Activated CD4-positive, alpha-beta T cell treated with anti-CD3 and anti-CD28 coated beads for 4 hours (primary cell): ENCODE measurements at places on chromosomes 2 and 18.

GRCh38 chr2:23380562-23381065 lies 4.4 kb upstream of the KLHL29 start:
- DNase-seq = peak; percentile 38

DNA sequence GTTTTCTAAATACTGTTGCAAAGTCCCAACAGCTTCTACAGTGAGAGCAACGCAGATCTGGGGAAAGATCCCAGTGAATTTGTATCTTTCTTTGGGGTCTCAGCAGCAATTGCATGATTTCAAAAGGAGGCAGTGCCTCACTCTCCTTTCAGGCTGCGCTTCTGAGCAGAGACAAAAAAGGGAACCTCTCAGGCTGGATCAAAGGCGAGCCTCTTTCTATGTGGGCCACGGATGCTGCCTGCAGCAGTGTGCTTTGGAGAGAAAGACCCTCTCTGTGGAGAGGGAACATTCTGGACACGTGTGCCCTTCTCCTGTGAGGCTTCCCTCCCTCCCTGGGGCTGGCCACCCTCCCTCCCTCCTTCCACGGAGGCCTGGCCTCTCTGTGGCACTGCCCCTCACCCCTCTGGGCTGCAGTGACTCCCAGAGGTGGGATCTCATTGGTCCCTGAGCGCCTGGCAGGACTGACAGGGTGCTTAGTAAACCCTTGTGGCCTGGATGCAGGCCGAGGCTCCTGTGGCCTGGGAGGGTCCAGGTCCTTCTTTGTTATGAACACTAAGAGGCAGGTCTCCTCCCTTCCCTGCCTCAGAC lies 21.6 kb upstream of the PDIA6 start:
- DNase-seq = no peak

GRCh38 chr2:144419218-144419617 lies 100.7 kb downstream of the ZEB2 start:
- no peak for DNase-seq

GRCh38 chr2:191521608-191522208 lies 156.2 kb upstream of the NABP1 start:
- peak; percentile 5 for DNase-seq

GRCh38 chr2:101307950-101308431 lies 510 bp downstream of the RNF149 start:
- DNase-seq = no peak

- no peak for DNase-seq
Measured at GRCh38 chr2:29015701-29016470, 34.8 kb downstream of the TOGARAM2 start.

DNA sequence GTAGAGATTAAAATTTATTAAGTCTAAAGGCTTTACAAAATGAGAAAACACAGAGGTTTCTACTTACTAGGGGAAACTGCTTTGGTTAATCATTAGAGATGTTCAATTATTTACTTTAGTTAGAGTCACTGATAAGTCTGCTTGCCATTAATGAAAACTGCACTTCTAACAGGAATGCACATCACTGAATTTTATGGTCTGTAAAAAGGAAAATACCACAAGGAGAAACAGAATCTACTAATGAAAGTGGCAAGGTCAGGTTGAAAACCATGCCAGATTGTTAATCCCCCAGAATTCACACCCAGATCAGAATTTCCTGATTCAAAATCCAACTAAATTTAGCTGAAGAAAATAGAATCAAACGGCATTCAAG lies 90.5 kb upstream of the GRB14 start:
- no peak for DNase-seq

DNA sequence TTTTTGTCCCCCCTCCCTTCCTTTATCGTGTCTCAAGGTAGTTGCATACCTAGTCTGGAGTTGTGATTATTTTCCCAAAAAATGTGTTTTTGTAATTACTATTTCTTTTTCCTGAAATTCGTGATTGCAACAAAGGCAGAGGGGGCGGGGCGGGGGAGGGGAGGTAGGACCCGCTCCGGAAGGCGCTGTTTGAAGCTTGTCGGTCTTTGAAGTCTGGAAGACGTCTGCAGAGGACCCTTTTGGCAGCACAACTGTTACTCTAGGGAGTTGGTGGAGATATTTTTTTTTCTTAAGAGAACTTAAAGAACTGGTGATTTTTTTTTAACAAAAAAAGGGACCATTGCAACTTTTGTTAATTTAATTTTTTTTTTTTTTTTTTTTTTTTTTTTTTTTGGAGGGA lies 2.1 kb downstream of the SOX11 start:
- DNase-seq = no peak

GRCh38 chr2:45494275-45494977 lies 116.6 kb downstream of the SRBD1 start:
- no peak for DNase-seq

- no peak for DNase-seq
Measured at GRCh38 chr18:35695384-35695783, 113.8 kb downstream of the GALNT1 start.

DNA sequence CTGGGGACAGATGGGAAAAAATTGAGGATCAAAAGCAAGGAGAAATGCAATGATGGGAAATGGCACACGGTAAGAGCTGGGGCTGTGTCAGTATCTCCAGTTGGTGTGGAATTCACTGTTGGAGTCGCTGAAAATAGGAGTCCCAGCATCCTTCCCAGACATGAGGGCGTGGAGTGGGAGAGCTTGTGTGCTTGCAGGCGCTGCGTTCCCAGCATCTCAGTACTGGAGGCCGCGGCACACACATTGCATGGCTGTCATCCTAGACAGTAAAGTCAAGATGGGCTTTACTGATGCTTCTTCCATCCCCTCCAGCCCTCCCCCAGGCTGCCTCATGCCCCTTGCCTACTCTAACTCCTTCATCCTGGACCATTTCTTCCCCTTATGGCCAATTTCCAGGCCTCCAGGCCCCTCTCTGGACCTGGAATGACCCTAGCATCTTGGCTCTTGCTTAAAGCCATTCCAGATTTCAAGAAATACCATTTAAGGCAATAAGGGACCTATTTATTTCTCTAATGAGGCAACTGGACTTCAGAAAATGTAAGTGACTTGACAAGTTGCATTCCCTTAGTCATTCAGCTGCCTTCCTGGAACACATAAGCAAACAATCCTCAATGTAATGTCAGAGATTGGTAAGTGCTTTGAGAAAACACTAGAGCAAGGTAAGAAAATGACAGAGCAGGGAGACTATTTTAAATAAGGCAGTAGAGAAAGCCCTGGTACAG lies 70.5 kb upstream of the TTC39C start:
- no peak for DNase-seq

GRCh38 chr2:149019768-149020167 lies 18.7 kb upstream of the LYPD6B start:
- no peak for DNase-seq

DNA sequence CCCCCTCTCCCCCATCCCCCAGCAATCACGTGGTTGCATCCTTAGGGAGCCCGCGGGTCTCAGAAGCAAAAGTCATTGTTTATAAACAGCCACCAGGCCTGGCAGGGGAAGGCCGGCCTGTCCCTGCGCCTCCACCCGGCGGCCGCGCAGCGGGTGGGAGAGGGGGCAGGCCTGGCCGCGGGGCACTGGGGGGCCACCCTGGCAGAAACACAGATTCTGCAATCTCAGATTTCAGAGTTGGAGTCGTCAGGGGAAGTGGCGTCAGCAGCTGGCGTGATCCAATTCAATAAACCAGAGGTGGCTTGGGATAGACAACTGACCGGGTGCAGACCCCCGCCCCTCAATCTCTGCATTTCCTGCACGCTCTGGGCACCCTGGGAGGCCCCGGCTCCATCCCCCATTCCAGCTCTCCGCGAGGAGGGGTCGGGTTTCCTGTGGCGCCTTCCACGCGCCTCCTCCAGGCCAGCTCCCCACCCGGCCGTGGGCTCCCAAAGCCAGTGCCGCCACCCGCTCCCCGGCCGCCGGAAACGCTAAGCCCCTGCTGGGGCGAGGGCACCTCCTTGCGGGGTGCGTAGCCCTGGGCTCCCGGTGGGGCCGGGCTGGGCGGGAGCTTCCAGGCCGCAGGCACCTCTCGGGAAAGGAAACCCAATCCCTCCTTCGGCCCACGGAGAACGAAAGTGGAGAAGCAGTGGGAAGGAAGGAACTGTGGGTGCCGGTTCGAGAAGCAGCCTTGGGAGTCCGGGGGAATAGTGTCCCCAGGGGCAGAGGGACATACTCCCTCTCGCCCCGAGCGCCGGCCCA lies 1.1 kb downstream of the BIN1 start:
- no peak for DNase-seq

DNA sequence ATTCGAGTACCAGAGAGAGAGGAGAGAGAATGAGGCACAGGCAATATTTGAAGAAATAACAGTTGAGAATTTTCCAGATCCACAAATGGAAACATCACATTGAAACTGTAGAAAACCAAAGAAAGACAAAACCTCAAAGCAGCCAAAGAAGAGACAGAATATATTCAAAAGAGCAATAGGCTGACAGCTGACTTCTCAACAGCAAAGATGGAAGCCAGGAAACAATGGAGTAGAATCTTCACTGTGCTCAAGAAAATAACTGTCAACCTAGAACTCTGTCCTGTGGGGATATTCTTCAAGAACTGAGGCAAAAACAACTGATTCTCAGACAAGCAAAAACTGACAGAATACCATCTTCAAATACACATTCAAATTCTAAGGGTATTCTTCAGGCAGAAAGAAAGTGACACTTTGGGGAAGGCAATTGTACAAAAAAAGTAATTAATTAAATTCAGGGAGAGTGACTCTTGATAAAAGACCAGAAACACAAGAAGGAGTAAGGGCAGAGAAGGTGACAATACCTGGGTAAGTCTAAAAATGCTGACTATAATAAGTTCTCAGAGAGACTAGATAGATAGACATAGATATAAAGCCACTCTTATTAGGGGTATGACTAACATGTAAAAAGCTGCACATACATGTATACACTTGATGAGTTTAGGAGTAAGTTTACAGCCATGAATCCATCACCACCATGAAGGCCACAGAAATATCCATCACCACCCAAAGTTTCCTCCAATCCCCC lies 25.6 kb downstream of the ANKMY1 start:
- no peak for DNase-seq

DNA sequence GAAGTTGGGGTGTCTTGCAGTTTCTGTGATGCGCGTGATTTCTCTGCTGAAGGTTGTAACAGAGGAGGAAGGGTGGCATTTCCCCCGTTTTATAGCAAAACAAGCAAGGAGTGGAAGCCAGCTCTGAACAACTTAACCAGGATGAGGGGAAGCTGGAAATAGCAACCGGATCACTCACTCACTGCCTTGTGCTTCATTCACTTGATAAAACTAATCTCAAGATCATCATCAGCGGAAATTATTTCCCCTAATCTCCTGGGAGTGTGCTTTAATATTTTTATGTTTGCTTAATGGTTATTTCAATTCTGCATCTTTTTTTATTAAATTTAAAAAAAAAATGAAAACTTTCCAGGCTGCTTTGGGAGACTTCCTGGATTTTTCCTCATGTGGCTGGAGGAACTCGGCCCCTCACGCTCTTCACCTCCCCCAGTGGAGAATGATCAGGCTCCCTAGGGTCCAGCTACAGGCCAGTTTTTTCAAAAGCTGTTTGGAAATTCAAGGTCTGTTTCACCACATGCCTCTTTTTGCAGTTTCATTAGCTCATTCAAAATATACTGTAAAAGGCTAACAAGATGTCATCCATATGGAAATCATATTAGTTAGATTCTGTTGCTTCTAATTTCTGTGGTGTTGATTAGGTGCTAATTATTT lies 31.7 kb downstream of the CABLES1 start:
- DNase-seq = no peak

- no peak for DNase-seq
Measured at GRCh38 chr2:164737612-164738081, 104.0 kb downstream of the COBLL1 start.

- DNase-seq = no peak
Measured at GRCh38 chr18:2709316-2709715, 53.8 kb downstream of the SMCHD1 start.

DNA sequence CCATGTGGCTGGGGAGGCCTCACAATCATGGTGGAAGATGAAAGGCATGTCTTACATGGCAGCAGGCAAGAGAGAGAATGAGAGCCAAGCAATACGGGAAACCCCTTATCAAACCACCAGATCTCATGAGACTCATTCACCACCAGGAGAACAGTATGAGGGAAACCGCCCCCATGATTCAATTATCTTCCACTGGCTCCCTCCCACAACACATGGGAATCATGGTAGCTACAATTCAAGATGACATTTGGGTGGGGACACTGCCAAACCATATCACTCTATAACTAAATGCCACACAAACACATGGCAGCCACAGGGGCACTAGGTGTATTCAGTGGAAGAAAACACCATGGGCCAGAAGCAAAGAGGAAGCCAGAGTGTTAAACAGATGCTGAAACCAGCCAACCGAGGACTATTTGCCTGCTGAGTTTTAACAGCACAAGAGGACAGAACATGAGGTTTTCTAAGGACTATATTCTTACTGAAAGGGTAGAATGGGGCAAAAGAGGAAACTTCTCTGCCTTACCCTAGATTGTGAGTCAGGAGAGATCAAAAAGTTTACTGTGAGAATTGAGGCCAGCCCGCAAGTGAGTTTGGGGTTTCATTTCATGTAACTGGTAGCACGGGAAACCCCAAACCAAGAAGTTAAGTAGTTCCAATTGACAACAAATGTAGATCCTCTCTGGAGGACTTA lies 49.2 kb downstream of the SIGLEC15 start:
- peak; percentile 50 for DNase-seq

- no peak for DNase-seq
Measured at GRCh38 chr18:68940754-68941153, 142.9 kb downstream of the CCDC102B start.

DNA sequence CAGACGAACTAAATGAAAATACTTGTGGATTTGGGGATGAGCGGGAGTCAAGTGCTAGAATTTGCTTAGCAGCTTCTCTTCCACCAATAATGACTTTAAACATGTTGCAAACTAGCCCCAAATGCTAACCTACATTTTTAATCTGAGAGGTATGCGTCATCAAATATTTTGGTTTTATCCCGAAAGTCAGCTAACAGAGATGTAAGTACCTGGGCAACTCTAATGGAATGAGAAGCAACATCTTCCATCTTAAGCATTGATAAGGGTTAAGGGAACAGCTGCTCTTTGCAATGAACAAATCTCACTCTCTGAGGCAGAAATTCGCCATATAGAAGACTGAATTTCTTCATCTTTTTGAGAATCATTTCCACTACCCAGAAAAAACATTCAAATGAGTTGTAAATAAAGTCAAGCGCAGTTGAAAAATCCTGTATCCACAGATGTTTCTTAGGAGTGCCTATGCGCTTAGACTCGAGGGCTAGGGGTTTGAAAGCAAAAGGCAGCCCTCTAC lies 926 bp upstream of the YPEL5 start:
- no peak for DNase-seq

DNA sequence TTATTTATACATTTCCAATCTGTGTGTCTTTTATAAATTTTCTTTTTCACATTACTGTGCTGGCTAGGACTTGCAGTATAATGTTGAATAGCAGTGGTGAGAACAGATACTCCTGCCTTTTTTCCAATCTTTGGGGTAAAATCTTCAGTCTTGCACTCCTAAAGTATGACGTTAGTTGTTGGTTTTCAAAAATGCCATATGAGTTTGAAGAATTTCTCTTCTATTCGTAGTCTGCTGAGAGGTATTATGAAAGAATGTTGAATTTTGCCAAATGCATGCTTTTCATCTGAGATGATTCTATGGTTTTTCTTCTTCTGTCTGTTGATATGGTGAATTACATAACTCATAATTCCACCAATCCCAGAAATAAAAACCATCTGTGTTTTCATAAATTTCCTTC lies 335.3 kb upstream of the CHST9 start:
- DNase-seq = no peak
